ENCODE measurements at places on chromosomes 12 and 14.

GRCh38 chr14:44279357-44279756 is 227.7 kb downstream of the FSCB start:
- no peak for DNase-seq

- no peak for DNase-seq
Measured at GRCh38 chr12:46518169-46518568, 145.6 kb upstream of the SLC38A2 start.

DNA sequence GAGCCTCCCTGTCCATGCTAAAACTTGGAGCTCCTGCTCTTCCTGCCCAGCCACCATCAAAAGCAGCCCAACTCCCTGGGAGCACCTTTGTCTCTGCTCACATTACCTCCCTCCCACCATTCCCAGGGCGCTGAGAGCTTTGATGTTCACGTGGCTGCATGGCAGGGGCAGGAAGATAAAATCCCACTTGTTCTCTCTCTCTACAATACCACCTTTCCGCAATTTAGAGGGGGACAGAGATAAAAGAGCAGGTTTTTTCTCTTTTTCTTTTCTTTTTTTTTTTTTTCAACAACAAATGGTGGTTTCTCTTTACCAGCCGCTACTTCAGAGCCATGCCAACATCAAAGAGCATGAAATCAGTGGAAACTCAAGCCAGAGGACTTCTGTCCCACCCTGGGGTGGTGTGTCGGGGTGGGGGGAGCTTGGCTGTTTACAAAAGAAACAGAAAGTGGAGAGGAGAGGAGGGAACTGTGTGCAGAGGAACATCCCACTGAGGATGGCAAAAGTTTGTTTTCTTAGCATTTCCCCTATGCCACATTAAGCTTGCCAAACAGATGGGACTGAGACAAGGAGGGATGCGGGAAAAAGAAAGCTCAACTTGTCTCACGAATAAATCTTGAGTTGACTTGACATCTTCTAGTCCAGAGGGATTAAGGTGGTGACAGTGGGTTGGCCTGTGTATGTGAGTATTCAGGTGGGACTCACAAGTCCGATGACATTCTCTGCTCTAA is 103.7 kb upstream of the NUDT4 start:
- no peak for DNase-seq

DNA sequence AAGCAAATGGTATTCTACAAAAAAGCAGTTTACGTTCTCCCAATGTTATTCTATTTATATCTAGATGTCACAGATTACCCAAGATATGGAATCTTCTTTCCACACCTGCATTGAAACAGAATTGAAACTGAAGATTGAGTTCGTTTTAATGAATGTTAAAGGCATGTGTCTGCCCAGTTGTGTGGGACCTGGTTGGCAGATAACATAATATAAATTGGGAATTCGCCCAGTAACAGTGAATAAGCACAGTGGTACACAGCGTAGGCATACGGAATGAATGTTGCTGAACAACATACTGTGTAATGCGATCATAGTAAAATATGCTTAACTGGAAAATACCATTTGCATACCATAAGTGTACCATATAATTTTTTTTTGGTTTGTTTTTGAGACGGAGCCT is 4.3 kb downstream of the KHNYN start:
- DNase-seq, result no peak

GRCh38 chr12:94172973-94173372 is 24.6 kb downstream of the PLXNC1 start:
- DNase-seq, result no peak

DNA sequence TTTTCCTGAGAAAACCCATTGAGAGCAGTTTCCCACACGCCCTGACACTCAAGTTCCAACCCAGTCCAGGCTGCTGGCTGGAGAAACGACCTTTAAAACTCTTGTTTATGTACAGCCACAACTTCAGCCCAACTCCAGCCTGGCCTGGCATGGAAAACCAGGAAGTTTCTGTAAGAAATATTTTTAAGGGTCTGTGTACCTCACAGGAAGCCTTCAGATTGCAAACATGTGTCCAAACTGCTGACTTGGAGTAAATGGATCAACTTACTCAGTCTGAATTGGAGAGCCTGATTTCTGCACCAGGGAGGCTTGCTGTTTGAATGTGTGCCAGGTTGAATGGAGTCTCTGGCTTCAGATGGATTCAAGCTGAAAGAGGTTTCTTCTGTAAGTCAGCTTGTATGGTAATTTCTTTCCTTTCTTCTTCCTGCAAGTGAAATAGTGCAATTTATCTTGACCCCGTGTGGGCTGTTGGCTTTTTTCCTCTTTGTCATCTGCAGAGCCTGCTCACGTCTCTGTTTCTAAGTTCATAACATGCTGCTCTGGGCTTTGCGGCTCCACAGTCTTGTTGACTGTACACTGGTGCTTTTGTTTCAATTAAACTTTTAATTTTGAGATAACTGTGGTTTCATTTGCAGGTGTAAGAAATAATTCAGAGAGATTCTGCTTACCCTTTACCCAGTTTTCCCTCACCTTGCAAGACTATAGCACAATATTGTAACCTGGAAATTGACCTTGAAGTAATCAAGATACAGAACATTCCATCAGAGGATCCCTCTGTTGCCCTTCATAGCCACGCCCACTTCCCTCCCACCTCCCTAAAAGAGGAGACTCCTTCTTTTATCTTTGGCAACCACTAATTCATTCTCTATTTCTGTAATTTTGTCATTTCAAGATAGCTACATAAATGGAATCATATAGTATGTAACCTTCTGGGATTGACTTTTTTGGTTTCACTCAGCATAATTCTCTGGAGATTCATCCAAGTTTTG is 109.7 kb upstream of the PRMT8 start:
- DNase-seq, result no peak

- no peak for DNase-seq
Measured at GRCh38 chr14:33692762-33693161, 258.1 kb downstream of the EGLN3 start.

- DNase-seq, result no peak
Measured at GRCh38 chr14:101371799-101372793, 189.2 kb upstream of the DIO3 start.

- DNase-seq, result no peak
Measured at GRCh38 chr12:26728205-26729050, 104.6 kb downstream of the ITPR2 start.
